AG10803 (cell line): ENCODE measurements at places on chromosomes 13 and 19.

- peak; percentile 79 for DNase-seq
Measured at GRCh38 chr13:46468570-46469463, 81.8 kb upstream of the RUBCNL start.

DNA sequence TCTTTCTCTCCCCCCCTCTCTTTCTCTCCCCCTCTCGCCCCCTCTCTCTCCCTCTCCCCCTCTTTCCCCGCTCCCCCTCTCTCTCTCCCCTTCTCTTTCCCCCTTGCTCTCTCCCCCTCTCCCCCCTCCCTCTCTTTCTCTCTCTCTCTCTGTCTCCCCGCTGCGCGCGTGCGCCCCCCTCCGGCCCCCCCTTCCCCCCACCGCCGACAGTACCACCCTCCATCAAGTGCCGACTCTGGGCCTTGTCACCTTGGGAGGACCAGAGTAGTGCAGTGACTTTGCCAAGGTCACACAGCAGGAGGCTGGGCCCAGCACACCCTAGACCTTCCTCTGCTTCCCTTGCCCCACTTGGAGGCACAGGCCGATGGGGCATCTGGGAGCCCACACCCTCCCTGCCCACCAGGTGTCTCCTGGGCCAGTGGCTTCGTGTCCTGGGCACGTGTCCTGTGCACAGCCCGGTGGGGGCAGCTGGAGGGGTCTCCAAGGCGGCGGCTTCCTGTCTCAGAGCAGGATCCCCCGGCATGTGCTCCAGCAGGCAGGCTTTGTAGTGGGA lies 121.6 kb downstream of the KDM4B start:
- DNase-seq, result no peak

- DNase-seq, result peak; percentile 36
Measured at GRCh38 chr13:41905600-41906254, 55.2 kb downstream of the VWA8 start.

DNA sequence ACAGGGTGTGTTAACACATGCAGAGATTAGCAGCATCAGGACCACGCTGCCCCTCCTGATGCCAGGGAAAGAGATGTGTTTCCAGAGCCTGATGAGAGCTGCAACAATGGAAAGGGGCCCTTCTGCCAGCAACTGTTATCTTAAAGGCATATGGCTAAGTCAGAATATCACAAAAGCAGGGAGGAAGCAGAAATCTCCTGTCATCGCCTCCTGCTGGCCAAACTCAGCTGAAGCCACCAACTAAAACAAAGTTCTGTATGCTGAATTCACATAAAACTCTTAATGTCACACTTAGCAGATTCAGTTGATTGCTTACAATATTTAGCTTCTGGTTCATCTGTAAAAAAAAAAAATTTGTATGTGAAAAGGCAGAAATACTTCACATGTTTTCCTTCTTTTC lies 178.2 kb downstream of the GPC5 start:
- no peak for DNase-seq

GRCh38 chr19:31511696-31512095 lies 162.5 kb upstream of the TSHZ3 start:
- DNase-seq, result no peak

GRCh38 chr13:26320766-26321165 lies 66.8 kb downstream of the CDK8 start:
- no peak for DNase-seq

DNA sequence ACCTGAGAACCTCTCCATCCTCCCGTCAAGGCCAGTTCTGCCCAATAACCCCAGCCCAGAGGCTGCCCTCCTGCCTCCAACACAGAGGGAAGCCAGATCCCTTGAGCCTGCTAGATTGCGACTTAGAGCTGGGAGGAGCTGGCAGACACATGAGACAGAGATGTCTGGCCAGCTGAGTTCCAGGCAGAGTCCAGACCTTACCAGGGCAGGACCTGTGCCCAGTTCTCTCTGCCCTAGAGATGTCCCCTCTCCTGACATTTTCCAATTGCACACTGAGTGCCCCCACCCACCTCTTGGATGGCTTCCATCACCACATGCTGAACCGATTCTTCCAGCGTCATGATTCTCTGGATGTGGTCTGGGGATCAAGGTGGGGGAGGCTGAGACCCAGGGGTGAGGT lies 3.0 kb downstream of the HOOK2 start:
- DNase-seq, result no peak

- DNase-seq, result no peak
Measured at GRCh38 chr13:60869941-60870613, 473.1 kb downstream of the TDRD3 start.

- DNase-seq, result no peak
Measured at GRCh38 chr19:2841855-2842574, 740 bp downstream of the ZNF555 start.

DNA sequence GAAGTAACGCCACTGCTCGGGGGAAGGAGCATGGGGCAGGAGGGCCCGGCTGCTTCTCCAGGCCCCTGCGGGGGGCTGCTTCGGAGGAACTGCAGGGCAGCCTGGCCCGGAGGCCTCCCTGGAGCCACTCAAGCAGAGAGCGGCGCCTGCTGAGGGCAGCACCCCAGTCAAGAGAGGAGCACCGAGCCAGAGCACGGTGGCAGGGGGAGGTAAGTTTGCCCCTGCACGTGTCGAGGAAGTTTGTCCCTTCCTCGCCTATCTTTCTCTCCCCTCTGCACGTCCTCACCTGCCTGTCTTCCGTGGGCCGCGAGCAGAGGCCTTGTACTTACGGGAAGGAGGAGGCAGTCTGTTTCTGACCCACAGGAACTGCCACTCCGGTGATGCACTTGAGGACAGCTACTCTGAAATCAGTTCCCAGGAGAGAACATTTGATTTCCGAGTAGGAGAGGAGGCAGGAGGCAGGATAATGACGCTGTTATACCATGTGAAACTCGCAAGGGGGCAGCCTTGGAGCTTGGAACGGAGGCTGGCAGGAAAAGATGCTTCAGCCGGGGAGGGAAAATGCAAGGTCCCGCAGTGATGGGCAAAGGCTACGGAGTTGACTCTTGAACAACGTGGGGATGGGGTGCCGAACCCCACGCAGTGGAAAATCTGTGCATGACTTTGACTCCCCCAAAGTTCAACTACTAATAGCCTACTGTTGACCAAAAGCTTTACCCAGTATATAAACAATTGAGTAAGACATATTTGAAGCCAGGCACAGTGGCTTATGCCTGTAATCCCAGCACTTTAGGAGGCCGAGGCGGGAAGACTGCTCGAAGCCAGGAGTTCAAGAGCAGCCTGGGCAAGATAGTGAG lies 5.0 kb downstream of the FFAR1 start:
- peak; percentile 69 for DNase-seq

DNA sequence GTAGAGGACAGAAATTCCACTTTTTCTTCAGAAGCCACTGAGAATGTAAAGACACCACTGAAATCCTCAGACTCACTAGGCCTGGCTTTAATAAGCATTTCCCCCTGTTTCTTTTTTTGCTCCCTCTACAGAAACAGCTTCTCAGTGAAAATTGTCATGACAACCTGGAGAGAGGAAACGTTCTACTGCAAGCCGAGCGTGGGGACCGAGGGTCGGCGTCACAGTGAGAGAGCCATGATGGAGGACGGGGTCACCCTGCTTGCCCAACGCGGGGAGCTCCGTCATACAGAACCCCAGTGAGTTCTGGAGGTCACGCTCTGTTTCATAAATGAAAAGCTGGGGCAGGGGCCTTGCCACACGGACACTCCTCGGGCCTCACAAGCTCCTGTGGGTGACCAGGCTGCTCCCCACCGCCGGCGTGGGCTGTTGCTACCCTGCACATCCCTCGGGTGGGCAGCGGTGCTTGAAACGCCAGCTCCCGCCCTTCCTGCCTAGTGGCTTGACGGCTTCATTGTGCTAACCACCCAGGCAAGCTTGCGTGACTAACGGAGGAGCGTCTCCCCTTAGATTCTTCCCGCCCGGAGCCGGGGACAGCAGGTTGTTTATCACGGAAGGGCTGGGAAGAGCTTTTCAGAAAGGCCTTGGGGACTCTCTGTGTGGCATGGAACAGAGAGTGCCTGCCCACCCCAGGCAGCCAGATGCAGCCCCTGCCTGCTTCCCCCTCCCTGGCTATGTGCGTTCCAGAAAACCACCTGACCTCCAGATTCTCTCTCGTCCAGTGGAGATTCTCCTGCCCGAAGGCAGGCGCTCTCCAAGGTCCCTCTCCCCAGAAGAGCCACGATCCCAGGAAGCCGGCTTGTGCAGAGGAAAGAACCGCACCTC lies 153.6 kb downstream of the KATNAL1 start:
- no peak for DNase-seq

- no peak for DNase-seq
Measured at GRCh38 chr19:57110592-57111328, 9.0 kb upstream of the USP29 start.

DNA sequence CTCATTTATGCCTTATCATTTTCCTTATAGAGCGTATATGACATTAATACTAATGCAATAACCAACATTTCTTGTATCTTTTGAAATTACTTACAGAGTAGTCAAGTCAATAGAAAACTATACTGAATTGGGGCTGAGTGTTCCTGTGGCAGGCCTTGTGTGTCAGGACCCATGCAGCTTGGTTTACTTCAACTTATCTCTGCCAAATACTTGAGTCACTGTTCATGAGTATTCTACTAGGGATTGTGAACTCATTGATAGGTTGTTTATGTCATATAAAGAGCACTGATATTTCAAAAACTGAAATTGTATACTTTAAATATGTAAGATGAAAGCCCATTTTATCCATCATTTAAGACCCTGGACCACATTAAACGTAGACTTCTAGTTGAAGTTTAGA lies 688.6 kb upstream of the SLITRK1 start:
- DNase-seq, result no peak

DNA sequence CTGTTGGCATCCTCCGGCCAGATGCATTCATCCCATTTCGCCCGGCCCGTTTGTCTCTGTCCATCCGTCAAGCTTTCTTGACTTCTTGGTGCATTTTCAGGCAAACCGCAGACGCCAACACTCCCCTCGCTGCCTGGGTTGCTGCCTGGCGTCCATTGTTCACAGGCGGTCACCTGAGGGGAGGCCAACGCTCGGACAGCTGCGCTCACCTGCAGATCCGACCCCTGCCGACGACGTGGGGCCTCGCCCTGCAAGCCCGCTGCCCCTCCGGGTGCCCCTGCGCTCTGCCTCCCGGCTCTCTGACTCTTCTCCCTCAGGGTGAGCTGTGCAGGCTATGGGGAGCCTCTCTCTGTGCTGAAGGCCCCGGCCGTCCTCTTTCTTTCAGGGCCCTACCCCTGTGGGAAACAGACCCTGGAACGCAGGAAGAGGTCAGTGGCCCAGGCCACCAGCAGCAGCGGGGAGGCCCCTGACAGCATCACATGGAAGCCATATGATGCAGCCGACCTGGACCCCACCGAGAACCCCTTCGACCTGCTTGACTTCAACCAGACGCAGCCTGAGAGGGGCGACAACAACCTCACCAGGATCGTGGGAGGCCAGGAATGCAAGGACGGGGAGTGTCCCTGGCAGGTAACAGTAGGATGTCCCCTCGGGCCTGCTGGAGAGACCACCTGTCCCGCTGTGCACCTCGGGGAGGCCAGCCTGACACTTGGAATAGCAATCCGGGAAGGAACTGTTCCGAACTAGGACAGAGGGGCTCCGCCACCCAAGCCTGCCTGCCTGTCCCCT lies 14.8 kb upstream of the PROZ start:
- DNase-seq, result no peak

DNA sequence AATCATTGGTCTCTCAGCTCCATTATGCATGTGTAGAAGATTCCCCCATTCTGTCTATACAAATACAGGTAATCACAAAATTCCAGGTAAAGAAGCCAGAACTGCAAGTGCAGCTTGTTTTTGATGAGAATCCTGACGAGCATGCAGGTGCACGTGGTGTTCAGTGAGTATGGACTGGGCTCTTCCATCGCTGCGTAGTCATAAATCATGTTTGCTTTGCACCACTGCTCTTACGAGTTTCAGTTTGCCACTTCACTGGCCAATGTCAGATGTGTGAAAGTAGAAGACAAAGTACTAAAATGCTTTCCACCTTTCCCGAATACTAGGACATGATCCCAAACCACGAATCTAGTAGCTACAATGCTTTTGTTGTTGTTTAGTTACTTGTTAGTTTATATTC lies 390.7 kb downstream of the LIG4 start:
- no peak for DNase-seq

DNA sequence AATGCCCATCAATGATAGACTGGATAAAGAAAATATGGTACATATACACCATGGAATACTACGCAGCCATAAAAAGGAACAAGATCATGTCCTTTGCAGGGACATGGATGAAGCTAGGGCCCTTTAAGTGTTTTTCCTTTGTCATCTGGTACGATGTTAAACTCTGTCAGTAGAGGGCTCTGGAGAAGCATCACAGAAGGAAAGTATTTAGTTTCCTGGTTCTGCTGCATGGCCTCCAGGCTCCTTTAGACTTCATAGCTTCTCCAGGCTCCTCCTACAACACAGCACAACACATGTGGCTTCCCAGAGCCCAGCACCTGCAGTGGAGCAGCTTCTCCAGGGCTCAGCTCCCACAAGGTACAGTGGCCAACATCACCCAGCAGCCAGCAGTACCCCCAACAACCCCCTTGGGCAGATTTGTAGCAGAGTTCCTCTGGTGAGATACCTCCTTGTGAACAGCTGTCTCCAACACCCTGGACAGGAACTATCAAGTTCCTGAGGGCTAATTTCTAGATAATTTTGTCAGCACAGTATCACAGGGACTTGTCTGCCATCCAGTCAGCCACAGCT lies 63.4 kb downstream of the KCTD12 start:
- peak; percentile 71 for DNase-seq

DNA sequence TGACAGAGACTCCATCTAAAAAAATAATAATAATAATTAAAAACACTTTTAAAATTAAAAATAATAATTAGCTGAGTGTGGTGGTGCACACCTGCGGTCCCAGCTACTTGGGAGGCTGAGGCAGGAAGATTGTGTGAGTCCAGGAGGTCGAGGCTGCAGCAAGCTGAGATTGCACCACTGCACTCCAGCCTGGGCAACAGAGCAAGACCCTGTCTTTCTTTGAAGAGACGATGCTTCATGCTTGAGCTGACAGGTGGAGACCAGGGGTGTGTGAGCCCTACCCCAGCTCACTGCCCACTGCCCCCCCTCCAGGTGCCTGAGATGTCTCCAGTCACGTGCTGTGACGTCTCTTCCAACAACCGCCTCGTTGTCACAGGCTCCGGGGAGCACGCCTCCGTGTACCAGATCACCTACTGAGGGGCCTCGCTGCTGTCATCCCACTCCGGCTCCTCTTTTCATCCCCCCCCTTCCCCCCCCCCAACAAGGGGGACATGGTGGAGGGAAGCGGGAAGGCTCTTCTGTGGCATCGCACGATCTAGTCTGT lies 17.3 kb downstream of the TLE6 start:
- no peak for DNase-seq

GRCh38 chr13:92547266-92547665 lies 679.3 kb upstream of the GPC6 start:
- no peak for DNase-seq
